Esophagus muscularis mucosa (tissue), 4 donors: ENCODE measurements at places on chromosomes 7 and 10. TPM values are rescaled to one million over a fixed set of nuclear protein-coding genes. Genes with fewer than 3 reads are reported as not detected.
A peak's percentile ranks its signal among the peaks of the same experiment; 100 is the strongest.

DNA sequence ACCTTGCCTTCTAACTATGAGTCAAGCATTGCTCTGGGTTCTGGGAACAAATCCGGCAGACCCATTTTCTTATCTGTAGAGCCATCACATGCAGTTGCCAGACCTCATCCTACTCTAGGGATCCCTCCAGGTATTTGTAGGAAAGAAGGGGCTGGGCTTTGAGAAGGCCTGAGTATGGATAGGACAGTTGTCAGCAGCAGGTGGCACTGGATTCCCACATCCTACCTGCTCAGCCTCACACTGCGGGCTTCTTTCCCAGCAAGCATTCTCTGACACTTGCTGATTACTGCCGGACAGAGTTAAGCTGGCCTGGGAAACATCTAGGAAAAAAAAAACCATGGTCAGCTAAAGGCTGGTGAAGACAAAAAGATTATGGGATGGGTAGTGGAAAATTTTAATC, 224.1 kb downstream of the CCSER2 start:
- DNase-seq = peak; percentile 89

DNA sequence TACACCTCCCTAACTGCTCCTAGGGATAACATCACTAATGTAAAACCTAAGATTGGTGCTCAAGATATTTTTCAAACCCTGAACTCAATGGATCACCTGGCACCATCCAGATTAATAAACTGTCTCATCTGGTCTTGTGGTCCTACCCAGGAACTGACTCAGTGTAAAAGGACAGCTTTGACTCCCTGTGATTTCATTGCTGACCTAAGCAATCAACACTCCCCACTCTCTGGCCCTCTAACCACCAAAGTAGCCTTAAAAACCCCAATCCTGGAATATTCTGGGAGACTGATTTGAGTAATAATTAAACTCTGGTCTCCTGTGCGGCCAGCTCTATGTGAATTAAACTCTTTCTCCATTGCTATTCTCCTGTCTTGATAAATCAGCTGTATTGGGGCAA, 6.2 kb upstream of the USP54 start:
- no peak for DNase-seq

DNA sequence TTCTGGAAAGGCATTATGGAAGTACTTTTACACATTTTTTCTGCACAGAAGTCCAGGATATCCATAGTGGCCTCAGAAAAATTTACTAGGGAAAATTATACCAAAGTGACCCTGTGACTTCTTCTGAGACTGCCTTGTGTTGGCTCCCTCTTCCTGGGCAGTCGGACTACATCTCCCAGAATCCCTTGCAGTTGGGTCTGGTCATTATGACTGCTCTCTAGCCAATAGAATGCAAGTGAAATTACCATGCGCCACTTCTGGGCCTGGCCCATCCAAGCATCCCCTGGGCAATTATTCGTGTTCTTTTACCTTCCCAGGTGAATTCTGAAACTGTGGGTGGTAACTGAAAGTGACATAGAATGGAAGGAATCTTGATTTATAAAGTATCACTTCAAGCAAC, 430.9 kb downstream of the ACTR3B start:
- no peak for DNase-seq

DNA sequence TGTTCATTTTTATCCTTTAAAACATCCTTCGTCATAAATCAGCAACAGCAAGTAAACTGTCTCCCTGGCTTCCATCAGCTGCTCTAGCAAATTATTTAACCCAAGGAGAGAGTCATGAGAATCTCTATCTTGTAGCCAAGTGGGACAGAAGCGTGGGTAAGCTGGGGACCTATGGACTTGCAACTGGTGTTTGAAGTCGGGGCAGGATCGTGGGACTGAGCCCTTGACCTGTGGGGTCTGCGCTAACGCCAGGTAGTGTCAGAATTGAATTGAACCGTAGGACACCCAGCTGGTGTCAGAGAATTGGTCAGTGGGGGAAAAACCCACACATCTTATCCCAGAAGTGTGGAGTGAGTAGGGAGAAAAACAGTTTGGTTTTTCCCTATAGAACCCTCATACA, 13.4 kb downstream of the AIFM2 start:
- DNase-seq = no peak

Gene TLX1
- total RNA-seq = not detected

DNA sequence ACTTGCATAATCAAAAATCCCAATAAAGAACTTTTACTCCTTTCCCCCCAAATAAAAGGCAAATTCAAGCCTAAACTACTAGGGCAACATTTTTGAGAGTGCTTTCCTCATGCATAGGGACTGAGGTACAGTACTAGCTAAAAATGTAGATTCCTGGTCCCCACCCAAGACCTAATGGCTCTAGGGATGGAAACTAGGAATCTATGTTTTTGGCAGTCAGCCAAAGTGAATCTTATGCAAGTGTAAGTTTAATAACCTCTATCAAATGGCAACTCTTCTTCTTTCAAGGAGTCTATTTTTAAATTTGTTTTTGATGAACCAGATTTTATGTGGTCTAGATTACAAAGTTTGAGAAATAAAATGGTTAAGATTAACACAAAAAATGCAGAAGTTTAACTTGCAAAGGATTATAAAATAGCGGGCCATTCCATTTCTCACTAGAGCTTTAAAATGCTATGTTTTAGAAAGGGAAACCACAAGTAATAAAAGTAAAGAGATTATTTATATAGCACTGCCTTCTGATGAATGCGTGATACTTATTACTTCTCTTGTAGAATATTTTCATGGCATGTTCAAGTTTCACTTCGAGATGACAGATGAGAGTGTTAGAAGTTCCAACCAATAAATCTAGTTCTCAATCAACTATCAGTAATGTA, 70.4 kb upstream of the MDFIC start:
- no peak for DNase-seq

DNA sequence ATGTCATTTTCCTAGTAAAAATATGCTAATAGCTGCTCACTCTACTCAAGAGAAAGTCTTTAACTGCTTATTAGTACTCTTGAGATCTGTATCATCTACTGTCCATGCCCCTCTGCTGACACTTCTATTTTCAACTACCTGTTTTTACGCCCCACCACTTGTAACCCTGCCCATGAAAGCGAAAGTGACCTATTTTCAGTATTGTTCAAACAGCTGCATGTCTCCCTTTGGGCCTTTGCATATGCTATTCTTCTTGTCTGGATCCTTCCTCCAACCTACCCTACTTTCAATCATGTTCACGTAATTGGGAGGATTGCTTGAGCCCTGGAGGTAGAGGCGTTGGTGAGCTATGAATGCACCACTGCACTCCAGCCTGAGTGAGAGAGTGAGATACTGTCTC, 1481.3 kb downstream of the GATA3 start:
- DNase-seq = no peak

DNA sequence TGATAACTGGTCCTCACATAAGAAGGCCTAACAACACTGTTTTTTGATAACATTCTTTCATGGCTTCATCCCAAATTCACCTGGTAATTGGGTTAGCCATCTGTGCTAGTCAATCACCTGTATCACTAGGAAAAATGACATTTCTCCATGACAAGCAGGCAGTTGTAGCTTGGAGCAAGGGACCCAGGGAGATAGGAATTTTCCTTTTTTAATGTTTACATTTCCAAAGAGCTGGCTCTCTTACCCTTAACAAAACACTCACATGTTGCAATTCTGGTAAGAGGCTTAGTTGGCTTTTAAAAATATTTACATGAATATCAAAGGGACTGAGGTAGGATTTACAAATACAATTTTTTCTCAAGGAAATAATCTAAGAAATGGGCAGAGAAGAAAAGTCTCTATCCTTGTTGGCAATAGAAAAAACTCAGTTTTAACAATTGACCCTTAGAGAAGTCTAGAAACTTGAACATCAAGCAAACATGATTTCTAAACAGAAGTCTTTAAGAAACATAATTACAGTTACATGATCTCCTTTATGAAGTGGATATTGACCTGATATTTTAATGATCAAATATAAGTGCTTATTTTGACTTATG, 16.1 kb upstream of the AKR1C1 start:
- no peak for DNase-seq

DNA sequence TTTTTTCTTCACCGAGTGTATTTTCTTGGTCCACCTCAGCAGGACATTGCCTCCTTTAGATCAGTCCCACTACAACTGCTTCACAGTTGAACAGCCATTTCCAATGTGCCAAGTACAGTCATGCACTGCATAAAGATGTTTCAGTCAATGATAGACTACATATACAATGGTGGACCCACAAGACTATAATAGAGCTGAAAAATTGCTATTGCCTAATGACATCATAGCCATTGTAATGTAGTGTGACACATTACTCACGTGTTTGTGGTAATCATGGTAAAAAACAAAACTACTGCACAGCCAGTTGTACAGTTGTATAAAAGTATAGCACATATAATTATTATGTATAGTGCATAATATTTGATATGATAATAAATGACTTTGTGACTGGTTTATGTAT, 113.8 kb upstream of the HPS1 start:
- no peak for DNase-seq

GRCh38 chr7:16204953-16205352, 216.4 kb downstream of the CRPPA start:
- DNase-seq = no peak

- no peak for DNase-seq
These were observed 11.2 kb downstream of the AVL9 start for GRCh38 chr7:32506266-32507054.

Gene SYNPO2L
- total RNA-seq = not detected

Gene CEP41
- total RNA-seq = 0.83 TPM

Gene RBP3
- total RNA-seq = not detected

GRCh38 chr10:115022733-115023132, 70.4 kb upstream of the ATRNL1 start:
- DNase-seq = peak; percentile 8

- no peak for DNase-seq
These were observed 56.7 kb downstream of the MKI67 start for GRCh38 chr10:128069351-128070051.

- DNase-seq = no peak
These were observed 6.3 kb downstream of the SMURF1 start for GRCh38 chr7:99137411-99138180.

Gene TRA2A
- total RNA-seq = 24.9 TPM

Gene ELN
- total RNA-seq = 425 TPM

GRCh38 chr10:123787566-123787965, 104.0 kb downstream of the CPXM2 start:
- DNase-seq = peak; percentile 55

GRCh38 chr10:26269754-26270153, 53.2 kb downstream of the GAD2 start:
- DNase-seq = no peak

Gene RASA4B
- 22.1 TPM for total RNA-seq

GRCh38 chr10:78614267-78614666, 454.5 kb upstream of the ZMIZ1 start:
- no peak for DNase-seq

Gene MKI67
- total RNA-seq = 0.91 TPM

Gene FOXI2
- 0.13 TPM for total RNA-seq

DNA sequence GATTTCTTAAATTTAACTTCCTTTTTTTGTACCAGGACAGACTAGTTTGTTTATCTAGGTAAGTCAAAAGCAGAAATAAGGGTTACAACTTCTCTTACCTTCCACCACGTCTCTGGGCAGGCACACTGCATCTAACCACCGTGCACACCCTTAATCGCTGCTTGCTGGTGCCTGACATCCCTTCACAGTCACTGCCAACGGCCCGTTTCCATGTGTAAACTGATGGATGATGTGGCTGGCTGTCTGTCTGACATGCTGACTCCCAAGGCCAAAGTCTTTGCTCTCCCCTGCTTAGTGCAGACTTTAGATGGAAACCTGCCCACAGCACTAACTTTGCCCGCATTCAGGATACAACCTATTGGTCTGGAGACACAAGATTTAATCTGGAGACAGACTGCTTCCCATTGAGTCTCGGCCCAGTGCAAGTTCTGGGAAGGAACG, 1.1 kb downstream of the TMEM273 start:
- peak; percentile 81 for DNase-seq

- DNase-seq = no peak
These were observed 156.4 kb downstream of the CTTNBP2 start for GRCh38 chr7:117716707-117717299.

- no peak for DNase-seq
These were observed 17.6 kb downstream of the ARHGAP19 start for GRCh38 chr10:97274828-97275227.

Gene PTPRE
- 16.9 TPM for total RNA-seq

DNA sequence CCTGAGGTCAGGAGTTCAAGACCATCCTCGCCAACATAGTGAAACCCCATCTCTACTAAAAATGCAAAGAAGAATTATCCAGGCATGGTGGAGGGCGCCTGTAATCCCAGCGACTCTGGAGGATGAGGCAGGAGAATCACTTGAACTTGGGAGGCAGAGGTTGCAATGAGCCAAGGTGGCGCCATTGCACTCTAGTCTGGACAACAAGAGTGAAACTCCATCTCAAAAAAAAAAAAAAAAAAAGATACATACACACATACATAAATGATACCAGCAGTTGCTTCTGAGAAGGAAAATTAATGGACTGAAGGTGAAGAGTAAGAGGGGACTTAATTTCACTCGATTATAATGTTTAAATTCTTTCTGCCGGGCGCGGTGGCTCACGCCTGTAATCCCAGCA, 40.2 kb upstream of the PAX2 start:
- DNase-seq = no peak

Gene SLC13A1
- 0.11 TPM for total RNA-seq

Gene ZNF22
- 17.5 TPM for total RNA-seq

Gene BAMBI
- total RNA-seq = 6.2 TPM

Gene COL26A1
- total RNA-seq = not detected

DNA sequence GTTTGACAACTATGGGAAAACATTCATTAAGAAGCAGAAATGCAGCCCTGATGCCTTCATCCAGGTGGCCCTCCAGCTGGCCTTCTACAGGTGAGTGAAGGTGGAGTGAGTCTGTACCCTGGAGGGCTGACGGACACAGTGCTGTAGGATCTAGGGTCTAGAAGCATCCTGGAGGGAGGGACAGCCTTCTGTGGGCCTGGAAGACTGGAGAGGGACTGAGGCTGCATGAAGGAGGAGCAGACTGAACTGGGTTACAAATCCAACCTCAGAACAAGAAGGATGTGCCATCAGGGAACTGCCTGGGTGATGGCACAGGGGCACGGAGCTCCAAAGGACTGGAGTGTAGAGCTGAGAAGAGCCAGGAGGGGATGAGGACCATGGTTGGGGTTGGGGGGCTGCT, 27.5 kb upstream of the C10orf53 start:
- peak; percentile 88 for DNase-seq

Gene SMO
- total RNA-seq = 18.7 TPM
